ENCODE measurements at places on chromosomes 16 and 17. TPM values are rescaled to one million over a fixed set of nuclear protein-coding genes. Genes with fewer than 3 reads are reported as not detected.

GRCh38 chr16:89409161-89409711 lies 81.1 kb downstream of the ANKRD11 start:
- no peak overlapping the region for H3K27ac ChIP-seq
- H3K4me1 ChIP-seq, result peaks cover 19% of the 10 kb centered on the region
- H3K4me3 ChIP-seq, result no peak overlapping the region
- H3K27me3 ChIP-seq, result no peaks in the 10 kb centered on the region
- no peaks in the 10 kb centered on the region for H3K36me3 ChIP-seq

The DNASE1L2 gene
- 2.5 TPM for total RNA-seq

The TEX19 gene
- 1.4 TPM for total RNA-seq

The KRTAP9-8 gene
- not detected for total RNA-seq

Measured in H9 (cell line).